Stimulated activated CD8-positive, alpha-beta memory T cell treated with anti-CD3 and anti-CD28 coated beads, Interleukin-15, amount 100 ng/mL, for 4 hours (primary cell): ENCODE measurements at places on chromosomes 3 and 15.

DNA sequence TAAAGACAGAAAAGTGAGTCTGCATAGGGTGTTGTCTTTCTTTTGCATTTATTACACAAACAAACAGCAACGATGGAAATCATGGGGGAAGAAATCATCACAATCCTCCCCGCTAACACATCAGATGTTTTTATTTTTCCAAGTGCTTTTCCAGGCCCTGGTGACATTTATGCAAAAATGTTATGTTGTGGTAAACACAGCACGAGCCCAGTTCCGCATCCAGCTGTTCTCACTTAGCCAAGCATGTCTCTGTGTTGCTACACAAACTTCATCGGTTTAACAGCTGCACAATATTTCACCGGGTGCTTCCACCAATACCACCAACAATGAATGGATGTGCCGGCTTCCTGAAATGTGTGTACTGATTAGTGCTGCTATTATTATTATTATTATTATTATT is 53.7 kb upstream of the ABHD17C start:
- no peak for DNase-seq

GRCh38 chr3:94183551-94183950 is 120.7 kb downstream of the NSUN3 start:
- no peak for DNase-seq

- no peak for DNase-seq
Measured at GRCh38 chr15:43762824-43763223, 13.9 kb downstream of the ELL3 start.

GRCh38 chr15:89177116-89177515 is 44.3 kb downstream of the RLBP1 start:
- no peak for DNase-seq

DNA sequence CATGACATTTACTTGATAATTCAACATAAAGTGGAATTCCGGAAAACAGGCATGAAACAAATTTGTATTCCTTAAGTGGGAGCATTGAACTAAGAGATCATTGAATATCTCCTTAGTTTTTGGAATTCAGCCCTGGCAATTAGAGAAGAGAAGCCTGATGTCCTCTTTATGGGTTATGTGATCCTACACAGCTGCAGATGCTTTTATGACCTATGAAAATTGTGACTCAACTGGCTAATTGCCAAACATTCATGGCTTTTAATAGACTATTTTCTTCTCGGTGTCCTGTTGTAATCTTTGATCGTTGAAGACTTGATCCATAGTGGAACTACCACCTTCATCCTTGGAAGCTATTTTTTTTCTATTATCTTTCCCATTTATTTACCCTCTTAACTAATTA is 46.1 kb downstream of the AGBL1 start:
- DNase-seq, result no peak

GRCh38 chr3:34844323-34844620 is 795.1 kb upstream of the ARPP21 start:
- no peak for DNase-seq

GRCh38 chr15:91514147-91514546 is 339.4 kb upstream of the SLCO3A1 start:
- no peak for DNase-seq

DNA sequence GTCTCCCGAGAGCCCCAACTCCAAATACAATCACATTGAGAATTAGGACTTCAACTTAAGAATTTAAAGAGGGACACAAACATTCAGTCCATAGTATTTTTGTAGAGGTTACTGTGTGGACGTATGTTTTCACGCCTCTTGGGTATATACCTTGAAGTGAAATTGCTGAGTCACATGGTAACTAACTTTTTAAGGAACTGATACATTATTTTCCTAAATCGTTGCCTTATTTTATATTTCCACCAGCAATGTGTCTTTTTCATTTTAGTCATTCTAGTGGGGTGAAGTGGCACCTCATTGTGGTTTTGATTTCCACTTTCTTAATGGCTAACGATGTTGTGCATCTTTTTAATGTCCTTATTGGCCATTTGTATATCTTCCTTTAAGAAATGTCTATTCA is 11.8 kb downstream of the PARP15 start:
- DNase-seq, result no peak

DNA sequence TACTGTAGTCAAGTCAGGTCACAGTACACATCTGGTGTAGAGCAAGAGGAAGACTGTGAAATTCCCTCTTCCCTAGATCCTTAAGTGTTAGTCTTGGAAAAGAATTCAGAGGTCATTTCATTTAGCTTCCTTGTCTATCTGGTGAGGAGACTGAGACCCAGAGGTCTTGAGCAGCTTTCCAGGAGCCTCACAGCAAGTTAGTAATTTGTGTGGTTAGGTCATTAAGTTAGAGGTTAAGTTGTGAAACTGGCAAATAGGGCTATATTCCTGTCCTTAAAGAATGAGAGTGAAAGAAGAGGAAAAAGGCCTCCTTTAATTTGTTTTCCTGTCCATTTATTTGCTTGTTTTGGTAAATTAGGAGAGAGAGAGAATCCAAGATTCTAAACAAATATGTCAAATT is 9.0 kb downstream of the PODXL2 start:
- no peak for DNase-seq

DNA sequence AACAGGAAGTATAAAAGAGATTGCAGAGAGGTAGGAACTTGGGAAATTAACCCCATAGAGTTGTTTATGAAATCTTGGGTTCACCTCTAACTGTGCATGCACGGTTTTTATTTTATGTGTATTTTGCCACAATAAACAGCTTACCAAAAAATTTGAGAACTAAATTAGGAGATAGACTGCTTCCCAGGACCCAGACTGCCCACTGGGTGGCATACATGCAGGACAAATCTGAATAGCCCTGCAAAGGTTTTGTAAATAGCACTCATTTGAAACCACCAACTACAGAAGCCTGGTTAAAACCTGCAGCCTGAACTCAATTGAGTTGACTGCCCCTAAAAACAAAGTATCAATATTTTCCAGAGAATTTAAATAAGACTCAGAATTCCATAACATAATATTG is 96.4 kb upstream of the SLCO2A1 start:
- DNase-seq, result no peak

DNA sequence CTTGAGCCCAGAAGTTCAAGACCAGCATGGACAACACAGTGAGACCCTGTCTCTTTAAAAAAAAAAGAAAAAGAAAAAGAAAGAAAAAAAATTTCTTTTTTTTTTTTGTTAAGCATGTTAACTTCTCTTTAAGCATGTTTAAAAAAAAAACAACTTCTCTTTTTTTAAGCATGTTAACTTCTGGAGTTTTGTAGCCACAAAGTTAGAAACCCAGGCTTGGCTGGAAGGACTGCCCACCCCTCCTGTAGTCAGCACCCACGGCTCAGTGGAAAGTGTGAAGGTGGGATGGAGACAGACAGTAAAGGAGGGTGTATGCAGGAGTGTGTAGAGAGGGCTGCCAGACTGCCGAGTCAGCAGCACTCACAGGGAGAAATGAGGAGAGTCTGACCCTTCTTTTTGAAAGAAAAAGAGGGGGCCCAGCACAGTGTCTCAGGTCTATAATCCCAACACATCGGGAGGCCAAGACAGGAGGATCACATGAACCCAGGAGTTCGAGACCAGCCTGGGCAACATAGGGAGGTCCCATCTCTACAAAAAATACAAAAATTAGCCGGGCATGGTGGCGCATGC is 33.2 kb downstream of the GOLGA8S start:
- DNase-seq, result no peak

DNA sequence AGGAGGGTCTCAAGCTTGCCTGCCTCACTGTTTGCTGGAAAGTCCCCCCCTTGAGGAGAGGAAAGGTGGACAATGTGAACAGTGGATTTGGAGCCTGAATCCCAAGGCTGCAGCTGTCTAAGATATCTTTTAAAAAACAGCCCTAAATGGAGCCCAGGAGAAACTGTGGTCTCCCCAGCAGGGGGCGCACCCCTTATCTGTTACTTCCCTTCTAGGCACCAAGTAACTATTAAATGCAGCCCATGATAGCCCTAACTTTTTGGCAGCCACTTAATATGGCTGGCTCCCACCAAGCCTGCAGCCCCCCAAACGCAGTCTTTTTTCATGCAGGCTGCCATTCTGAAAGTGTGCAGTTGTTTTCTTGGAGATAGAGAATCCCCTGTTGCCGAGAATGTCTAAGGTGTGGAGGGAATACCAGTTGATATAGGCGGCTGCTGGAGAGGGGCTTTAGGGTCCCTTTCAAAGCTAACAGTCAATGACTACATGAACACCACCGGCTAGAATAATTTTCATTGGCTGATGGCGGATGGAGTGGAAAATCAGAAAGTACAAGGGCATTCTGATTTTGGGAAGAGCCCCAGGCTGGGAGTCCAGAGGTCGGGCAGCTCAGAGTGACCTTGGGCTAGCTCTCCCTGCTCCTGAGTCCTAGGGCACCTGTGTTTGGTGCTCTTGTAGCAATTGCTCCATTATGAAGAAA is 1.3 kb downstream of the RHCG start:
- DNase-seq, result no peak

- DNase-seq, result no peak
Measured at GRCh38 chr3:29064085-29064484, 216.8 kb upstream of the RBMS3 start.

GRCh38 chr3:171342783-171343420 is 117.3 kb downstream of the TNIK start:
- no peak for DNase-seq

- DNase-seq, result no peak
Measured at GRCh38 chr3:158091531-158091930, 14.7 kb downstream of the SHOX2 start.

- no peak for DNase-seq
Measured at GRCh38 chr3:58665405-58665804, 1.2 kb downstream of the FAM3D start.

DNA sequence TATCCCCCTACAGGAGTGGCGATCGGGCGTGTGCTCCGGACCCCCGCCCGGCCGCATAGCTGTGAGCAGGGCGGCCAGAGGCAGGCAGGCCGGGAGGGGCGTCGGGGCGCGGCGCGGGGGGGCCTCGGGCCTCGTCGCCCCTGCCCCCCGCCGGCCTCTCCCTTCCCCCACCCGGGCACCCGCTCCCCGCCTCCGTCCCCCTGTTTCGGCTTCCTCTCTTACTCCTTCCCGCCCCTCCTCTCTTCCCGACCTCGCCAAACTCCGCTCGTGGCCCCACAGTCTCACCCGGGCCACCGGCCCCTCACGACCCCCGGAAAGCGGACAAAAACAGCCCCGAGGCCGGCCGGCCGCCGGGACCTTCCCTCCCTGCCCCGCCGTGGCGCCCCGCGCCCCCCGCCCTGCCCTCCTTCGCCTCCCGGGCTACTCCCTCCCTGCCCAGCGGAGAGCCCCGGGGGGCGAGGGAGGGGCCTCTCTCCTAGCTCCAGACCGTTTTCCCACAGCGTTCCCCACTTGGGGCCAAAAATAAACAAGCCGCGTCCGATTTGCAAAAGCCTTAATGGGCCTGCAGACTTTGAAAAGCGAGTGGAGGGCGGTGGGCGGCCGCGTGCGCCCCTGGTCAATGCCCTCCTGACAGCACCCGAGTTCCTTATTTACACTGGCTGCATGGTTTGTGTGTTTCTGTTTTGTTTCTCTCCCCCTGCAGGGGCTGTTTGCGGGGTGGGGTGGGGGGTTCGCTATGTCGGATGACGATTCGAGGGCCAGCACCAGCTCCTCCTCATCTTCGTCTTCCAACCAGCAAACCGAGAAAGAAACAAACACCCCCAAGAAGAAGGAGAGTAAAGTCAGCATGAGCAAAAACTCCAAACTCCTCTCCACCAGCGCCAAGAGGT is 1.0 kb downstream of the UBE2E1 start:
- DNase-seq, result no peak

DNA sequence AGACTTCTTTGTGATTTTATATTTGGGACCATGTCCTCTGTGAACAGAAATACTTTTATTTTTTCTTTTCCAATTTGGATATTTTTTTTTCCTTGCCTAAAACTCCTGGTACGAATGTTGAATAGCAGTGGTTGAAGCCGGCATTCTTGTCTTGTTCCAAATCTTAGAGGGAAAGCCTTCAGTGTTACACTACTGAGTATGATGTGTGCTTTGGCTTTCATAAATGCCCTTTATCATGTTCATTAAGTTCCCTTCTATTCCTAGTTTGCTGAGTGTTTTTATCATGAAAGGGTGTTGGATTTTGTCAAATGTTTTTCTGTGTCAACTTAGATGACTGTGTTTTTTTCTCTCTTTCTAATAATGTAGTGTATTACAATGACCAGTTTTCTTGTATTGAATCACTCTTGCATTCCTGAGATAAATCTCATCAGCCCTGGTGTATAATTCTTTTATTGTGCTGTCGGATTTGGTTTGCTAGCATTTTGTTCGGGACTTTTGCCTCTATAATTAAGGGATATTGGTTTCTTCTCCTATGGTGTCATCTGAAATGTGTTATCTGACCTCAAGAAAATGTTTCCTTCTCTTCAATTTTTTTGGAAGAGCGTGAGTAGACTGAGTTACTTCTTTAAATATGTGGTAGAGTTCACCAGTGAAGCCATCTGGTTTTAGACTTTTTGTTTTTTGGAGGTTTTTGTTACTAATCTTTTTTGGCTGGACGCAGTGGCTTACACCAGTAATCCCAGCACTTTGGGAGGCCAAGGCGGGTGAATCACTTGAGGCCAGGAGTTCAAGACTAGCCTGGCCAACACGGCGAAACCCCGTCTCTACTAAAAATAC is 33.3 kb downstream of the MAP1A start:
- no peak for DNase-seq

DNA sequence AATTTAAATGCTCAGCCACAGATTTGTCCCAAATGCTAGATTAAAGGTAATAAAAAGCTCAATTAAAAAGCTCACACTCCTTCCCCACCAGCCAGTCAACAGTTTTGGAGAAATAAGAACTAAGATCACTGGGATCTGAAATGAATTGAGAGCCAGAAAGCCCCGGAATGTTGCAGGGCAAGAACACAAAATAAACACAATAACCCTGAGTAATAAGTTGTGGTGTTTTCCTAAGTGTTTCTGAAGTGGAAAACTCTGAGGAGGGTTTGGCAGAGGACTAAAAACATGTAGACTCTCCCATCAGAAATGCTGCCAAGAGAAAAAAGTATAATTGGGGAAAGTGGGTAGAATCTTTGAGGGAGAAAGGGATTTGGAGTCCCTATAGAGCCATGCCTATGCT is 127.8 kb downstream of the ABI3BP start:
- DNase-seq, result no peak

DNA sequence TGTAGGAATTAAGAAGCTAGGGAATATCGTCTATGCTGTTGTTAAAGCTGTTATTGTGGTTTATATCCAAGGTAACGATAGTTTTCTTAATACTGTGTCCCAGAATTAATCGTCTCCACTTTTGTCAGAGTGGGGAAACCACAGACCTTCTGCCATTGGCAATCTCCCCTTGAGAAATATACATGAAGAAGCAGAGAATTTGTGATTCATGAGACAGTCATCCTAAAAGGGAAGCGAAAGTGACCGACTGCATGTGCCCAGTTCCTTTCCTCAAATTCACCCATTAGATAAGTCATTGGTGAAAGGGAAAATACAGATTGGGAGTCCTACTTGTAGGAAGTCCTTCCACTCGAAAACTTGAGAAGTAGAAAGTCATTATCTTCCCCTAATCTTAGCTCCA is 26.6 kb downstream of the DIPK2A start:
- no peak for DNase-seq

GRCh38 chr3:127763816-127764215 is 58.5 kb downstream of the MGLL start:
- DNase-seq, result no peak

GRCh38 chr3:15356176-15356575 is 23.8 kb upstream of the SH3BP5 start:
- DNase-seq, result no peak

- no peak for DNase-seq
Measured at GRCh38 chr3:181328346-181328745, 338.8 kb upstream of the DNAJC19 start.
